ENCODE measurements at places on chromosomes 1 and 21. TPM values are rescaled to one million over a fixed set of nuclear protein-coding genes. Genes with fewer than 3 reads are reported as not detected.

GRCh38 chr21:25737421-25737820 is 2.6 kb downstream of the GABPA start:
- no peak for DNase-seq

DNA sequence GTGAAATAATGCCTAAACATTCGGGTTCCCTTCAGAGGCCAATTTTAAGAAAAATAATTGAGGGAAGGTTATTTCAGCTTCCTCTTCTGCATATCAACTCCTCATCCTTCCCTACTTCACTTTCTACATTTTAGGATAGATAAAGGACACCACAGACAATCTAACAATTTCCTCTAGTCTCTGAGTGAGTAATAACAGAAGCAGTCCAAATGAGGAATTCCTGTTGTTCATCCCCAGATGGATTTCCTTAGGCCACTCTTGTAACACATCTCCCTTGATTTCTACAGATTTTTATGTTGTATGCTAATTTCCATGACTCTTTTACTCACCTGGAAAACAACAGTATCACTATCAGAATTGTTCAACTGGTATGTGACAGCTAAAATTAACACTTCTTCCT is 87.7 kb upstream of the LYPLAL1 start:
- DNase-seq = no peak

GRCh38 chr1:113223040-113223439 is 150.0 kb downstream of the LRIG2 start:
- no peak for DNase-seq

Gene SOX13
- total RNA-seq = 3.9 TPM

Gene RBBP4
- 274 TPM for total RNA-seq

- DNase-seq = no peak
These were observed 19.7 kb upstream of the ATP6V1G3 start for GRCh38 chr1:198560161-198560560.

Gene EPHA10
- total RNA-seq = 0.74 TPM

DNA sequence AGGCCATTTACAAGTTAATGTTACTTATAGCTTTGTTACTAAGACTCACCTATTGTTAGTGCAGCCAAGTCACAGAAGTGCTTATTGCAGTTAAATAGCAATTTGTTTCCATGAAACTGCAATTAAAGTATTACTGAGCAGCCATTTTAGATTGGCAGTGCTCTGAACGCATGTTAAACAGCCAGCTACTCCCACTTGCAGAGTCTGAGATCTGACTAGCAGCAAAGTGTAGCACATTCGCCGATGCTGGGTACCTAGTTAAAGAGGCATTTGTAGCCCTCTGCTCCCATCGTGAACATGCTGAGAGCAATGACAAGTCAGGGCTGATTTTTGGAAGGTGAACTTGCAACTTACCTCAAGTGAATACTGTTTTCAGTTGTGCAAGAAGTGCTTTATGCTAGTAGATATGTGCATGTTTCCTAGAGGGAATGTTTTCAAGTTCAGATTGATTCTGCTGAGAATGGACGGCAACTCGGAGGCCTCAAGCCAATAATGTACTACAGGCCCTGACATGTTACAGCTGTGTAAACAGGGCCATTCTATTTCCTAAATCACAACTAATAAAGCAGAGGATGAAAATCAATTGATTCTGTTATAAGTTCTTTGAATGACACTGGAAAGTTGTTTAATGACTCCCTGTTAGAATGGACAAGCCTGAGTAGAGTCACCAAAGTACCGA is 19.8 kb downstream of the LMO4 start:
- DNase-seq = no peak

Gene PGBD5
- total RNA-seq = not detected

GRCh38 chr21:23853796-23854379 is 1753.4 kb downstream of the MRPL39 start:
- DNase-seq = peak; percentile 9

- no peak for DNase-seq
These were observed 288.3 kb downstream of the TGFB2 start for GRCh38 chr1:218633238-218633988.

Gene TMPRSS3
- total RNA-seq = 91.9 TPM

- DNase-seq = peak; percentile 40
These were observed 32.1 kb downstream of the GRHL3 start for GRCh38 chr1:24351247-24351646.

Gene RXFP4
- total RNA-seq = not detected

Gene PFKFB2
- total RNA-seq = 4.6 TPM

Gene SLC30A2
- not detected for total RNA-seq

Gene TFAP2E
- total RNA-seq = 1.9 TPM

GRCh38 chr1:24925082-24925779 is 4.8 kb downstream of the RUNX3 start:
- DNase-seq = peak; percentile 79

DNA sequence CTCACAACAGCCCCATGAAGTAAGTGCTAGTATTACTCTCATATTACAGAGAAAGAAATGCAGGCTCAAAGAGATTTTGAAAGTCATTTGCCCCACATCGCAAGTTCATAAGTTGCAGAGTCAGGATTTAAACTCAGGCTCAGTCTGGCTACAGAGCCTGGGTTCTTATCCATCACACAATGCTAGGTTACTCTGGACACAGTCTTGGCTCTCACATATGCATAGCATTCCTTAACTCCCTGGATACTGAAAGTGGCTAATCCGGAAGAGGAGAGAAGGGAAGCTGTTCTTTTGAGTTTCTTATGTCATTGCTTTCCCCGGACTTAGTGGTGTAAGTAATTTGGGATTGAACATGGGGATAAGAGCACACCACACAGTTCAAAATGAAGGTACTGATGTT is 357.4 kb upstream of the PLXNA2 start:
- DNase-seq = no peak

DNA sequence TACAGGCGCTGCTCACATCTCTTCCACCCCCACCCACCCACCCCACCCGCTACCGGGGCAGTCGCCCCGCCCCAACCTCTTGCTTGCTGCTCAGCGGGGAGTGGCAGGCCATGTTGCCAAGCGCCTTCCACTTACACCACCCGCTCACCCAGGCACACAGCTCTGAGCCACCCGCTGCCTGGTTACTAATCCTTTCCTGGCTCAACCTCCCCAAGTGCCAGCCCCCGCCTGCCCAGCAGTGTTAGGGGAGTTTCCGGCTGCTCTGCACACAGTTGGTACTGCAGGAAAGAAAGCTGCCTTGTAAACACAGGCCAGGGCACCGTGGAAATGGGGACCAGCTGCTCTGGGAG is 56.2 kb downstream of the LACTBL1 start:
- DNase-seq = no peak

GRCh38 chr1:214331827-214332423 is 51.0 kb downstream of the SMYD2 start:
- DNase-seq = peak; percentile 75

Gene FCAMR
- not detected for total RNA-seq

DNA sequence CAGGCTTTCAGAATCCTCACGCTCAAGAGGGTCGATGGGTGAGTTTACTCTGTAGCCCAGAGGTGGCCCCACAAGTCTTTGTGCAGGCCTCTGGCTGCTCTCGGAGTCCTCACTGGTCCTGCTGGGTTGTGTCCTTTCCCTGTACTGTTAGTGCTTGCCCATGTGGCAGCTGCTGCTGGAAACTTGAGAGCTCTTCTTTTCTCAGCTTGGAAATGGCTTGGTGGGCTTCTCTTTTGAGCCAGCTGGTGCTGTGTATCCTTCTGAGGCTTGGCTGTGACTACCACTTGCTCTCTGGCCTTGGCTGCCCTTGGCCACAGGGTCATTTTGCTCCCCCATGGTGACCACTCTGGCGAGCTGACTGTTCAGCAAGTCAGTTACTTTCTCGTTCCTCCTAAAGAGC is 82.2 kb upstream of the LMO4 start:
- DNase-seq = no peak

DNA sequence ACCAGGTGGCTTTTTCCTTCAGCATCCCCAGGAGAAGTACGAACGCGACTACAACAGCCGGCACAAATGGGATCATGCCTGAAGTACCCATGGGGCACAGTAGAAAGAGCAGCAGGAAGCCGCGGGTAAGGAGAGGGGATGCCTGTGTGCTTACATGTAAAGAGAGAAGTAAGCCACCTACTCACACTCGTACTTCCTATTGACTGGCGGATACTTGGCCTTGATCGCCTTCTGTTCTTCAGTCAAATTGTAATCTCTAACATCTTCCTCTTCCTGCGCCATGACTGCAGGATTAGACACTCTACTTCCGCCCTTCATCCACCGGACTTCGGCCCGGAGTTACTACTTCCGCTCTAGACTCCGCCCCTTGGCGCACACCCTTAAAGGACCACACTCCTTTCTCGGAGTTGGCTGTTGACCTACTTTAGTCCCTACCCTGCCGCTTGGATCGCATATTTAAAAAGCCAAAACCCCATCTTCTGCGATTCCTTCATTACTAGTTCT is at the start of gene ZBTB8OS:
Gene ZBTB8OS, minus strand, starts transcription at position 303 of the 504 bp plus-strand sequence. Its CDS starts 21 bp downstream, at position 282.
- peak; percentile 94 for DNase-seq

Measured in activated T-cell treated with anti-CD3 and anti-CD28 coated beads, Interleukin-2, amount 50 U/mL, for 72 hours (primary cell).